ENCODE measurements at places on chromosomes 7 and 10. TPM values are rescaled to one million over a fixed set of nuclear protein-coding genes. Genes with fewer than 3 reads are reported as not detected.
A peak's percentile ranks its signal among the peaks of the same experiment; 100 is the strongest.

The CDK1 gene
- total RNA-seq, result 7.3 TPM

The EMX2 gene
- 2.0 TPM for total RNA-seq

The MMRN2 gene
- 77.6 TPM for total RNA-seq

The ADRA2A gene
- total RNA-seq, result 4.2 TPM

DNA sequence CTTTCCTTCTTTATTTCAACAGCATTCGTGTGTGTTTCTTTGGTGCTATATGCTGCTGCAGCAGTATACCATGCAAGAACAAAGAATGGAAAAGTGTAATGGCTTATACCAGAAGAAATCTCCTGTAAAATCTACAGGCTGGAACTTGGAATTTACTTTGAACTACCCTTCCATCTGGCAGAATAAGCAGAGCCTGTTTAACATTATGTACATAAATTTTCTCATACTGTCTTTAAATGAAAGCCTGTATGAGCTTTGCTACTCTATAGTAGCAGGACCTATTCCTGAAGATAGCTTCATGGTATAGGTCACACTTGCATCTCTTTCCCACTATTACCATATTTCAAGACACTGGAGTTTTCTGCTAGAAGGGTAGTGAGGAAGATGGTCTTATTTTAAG lies 522.1 kb upstream of the GHITM start:
- DNase-seq, result no peak

DNA sequence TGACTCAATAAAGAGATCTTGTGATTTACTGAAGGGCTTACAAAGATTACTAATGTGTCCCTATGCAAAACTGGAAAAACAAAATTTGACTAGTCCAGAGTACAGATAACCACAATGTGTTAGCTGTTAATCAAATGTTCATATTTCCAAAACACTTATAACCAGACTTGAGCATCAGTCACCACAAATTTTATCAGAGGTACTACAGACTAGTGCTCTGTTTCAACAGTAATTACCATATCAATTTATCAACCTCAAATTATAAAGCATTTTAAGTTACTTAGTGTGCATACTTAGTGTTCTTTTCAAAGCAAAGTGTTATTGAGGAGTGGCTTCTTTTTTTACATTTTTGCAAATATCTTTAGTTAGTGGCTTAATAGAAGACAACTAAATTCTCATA lies 765.9 kb downstream of the GRM8 start:
- no peak for DNase-seq

GRCh38 chr10:97328646-97329453 lies 5.7 kb downstream of the FRAT2 start:
- DNase-seq, result no peak

DNA sequence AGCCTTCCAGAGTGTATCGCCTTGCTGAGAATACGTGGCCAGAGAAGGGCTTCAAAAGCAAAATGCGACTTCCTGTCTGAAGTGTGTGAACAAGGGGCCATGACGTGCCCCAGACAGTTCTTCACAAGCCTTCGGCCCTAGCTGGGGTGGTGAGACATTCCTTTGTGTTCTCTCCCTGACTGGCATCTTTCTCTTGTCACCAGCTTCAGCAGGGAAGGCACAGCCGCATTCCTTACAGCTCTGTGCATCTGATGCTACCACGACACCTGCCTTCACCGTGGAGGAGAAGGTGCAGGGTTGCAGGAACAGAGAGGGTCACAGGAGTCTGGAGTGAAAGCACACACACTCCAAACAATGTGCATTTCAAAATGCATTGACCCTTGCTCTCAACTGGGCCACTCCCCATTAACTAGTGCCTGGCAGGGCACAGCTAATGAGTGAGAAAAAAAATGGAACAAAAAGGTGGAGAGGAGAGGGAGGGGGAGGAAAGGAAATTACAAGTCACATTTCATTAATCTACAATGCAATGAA lies 93.4 kb downstream of the GPR26 start:
- no peak for DNase-seq

DNA sequence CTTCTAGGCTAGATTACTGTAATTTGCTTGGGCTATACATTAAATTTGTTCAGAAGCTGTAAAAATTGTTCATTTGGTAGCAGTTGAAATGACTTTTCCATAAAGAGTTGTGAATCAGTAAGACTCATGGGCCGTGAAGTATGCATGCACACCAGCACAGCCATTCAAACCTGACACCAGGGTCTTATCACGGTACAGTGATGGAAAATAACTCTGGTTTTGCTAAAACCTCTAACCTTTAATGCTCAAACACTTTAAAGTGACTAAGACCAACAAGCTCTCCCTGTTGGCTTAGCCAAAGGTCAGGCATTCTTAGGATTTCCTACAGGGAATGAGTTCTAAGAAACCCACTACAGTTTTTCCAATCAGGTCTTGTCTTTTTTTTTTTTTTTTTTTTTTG lies 11.5 kb downstream of the ARL3 start:
- no peak for DNase-seq

- no peak for DNase-seq
These were observed 724.5 kb downstream of the ANKRD7 start for GRCh38 chr7:118949031-118949430.

DNA sequence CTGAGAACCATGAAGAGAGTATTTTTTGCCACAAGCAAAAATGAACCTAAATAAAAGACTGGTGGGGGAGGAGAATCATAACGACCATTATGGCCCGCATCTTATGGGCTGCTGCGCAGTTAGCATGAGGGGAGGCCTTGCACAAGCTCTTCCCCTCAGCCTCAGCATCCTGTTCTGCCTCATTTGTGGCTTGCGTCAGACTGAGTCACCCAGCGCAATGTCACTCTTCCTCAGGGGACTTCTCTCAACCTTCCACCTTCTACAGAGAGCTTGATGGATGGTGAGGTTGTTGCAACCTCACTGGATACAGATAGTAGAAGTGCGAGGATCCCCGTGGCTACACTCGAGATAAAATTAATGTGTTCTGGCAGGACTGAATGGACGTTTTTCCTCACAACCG lies 16.8 kb upstream of the GPR15LG start:
- no peak for DNase-seq

- DNase-seq, result peak; percentile 47
These were observed 250.6 kb upstream of the PPP2R2D start for GRCh38 chr10:131650169-131650705.

DNA sequence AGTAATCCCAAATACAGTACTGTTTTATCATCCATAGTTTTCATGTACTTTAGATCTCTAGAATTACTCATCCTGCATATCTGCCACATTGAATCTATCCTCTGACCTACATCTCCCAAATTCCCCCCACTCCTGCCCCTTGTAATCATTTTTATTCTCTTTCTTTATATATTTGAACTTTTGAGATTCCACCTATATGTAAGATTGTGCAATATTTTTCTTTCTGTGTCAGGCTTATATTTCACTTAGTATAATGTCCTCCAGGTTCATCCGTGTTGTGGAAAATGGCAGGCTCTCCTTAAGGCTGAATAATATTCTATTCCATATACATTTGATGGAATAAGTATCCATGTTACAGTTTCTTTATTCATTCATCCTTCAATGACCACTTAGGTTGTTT lies 640.4 kb downstream of the POM121L12 start:
- DNase-seq, result no peak

- no peak for DNase-seq
These were observed 206.9 kb upstream of the MBL2 start for GRCh38 chr10:52979295-52979990.

DNA sequence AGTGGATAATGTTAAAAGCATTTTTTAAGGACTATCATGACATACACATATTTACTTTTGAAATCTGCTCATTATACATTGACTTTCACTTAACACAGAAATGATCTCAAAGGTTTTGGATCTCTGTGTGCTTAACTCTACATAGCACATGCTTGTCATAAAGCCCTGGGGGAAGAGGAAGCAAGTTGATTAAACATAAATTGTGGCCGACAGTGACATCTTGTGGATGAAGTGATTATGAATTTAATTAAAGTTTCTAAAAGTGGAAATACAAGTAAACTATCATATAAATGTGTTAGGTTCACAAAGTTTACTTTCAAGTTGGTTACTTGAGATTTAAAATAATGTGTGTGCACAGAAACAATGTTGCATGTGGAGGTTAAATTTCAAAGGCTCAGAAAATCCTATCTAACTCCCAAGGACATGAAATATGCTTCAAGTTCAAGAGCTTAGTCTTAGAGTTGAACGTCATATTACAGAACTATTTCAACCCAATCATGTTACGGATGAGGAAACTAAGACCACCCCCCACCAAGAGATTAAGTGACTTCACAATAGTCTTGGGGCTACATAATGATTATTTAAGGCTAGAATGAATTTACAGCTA lies 1247.8 kb downstream of the GATA3 start:
- no peak for DNase-seq

DNA sequence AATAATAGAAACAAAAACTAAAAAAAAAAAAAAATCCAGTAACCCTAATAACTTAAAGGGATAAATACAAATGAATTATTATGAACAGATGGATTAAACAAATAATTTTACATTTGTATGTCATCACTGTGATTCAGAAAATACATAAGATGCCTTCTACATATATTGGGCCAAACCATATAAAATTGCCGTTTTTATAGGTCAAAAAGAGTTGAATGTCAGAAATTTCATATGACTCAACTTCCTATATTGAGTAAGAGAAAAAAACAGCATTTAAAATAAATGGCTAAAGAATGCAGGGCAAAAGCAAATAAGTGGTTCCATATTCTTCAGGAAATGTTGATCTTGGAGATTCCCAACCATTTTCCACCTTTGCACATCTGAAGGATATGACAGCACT lies 9.4 kb downstream of the SLC35B4 start:
- DNase-seq, result no peak

- no peak for DNase-seq
These were observed 99.1 kb downstream of the ANK3 start for GRCh38 chr10:60290558-60290957.

DNA sequence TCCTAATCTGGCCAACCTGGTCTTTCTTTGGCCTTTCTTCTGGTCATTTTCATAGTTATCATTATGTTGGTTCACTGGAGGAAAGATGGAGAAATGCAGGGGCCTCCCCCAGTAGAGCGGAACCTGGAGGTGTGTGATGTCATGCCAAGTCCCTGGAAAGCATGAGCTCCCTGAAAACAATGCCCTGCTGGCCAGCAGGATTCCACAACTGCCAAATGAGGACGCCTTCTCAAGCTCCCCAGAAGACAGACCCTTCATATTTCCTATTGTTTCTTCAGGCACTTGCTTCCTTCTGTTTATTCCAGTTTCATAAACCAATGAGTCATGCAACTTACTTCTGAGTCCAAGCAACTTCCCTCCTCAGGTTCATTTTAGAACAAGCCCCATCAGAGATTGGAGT lies 339.0 kb downstream of the GATA3 start:
- no peak for DNase-seq

DNA sequence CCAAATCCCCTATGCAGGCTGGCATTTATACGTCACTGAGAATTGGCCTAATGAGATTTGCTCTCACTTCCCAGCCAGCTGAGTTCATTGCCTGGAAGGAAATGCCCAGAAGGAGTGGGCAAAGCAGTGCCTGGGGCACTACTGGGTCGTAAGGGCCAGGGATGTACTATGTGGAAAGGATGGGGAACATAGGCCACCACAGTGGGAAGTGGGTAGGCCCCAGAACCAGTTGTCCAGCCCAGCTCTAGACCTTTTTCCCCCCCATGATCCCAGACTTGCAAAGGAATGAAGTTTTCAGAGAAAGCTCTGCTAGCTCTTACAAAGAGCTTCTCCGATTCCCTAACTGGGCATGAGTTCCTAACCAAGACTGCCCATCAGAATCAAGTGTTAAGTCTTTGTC lies 13.9 kb downstream of the TRPV5 start:
- peak; percentile 15 for DNase-seq

DNA sequence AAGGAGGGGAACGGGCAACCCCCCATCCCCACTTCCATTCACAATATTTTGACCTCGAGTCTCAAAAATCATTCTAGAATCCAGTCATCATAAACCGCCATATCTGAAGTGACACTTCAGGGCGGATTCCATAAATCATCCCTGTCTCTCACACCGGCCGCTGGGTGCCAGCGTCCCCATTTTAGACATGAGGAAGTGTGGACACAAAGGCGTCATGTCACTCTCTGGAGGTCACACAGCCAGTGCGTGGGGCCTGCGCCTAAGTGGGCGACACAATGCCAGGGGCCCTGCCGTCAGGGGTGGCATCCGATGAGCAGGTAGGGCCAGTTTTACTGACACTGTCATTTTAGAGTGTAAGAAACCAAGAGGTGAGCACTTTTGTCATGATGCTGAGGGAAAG lies 19.5 kb downstream of the KCNH2 start:
- no peak for DNase-seq

- DNase-seq, result no peak
These were observed 182.2 kb downstream of the NOC3L start for GRCh38 chr10:94180576-94180975.

- no peak for DNase-seq
These were observed 3.5 kb downstream of the BMI1 start for GRCh38 chr10:22324413-22324812.

GRCh38 chr10:47238331-47239095 lies 61.5 kb upstream of the GDF10 start:
- no peak for DNase-seq

GRCh38 chr7:55306331-55306730 lies 58.8 kb upstream of the LANCL2 start:
- DNase-seq, result no peak

All from suprapubic skin (tissue), 4 donors.